ENCODE measurements at places on chromosomes 2 and 18.

DNA sequence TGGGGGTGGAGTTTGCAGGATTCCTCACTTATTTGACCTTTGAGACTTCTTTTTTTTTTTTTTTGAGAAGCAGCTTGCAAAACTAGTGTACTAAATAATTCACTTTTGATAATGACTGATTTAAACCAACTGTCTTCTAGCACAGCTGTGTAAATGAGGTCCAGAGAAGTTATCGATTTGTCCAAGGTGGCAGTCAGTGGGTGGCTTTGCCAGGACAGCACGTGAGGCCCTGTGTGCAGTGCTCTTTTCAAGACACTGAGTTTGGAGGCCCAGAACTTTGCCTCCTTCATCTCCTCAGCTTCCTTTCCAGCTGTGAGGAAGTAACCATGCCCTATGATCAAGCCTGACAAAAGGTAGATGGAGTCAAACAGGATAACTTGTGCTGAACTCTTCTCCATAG is 92.9 kb upstream of the LCLAT1 start:
- DNase-seq, result no peak

DNA sequence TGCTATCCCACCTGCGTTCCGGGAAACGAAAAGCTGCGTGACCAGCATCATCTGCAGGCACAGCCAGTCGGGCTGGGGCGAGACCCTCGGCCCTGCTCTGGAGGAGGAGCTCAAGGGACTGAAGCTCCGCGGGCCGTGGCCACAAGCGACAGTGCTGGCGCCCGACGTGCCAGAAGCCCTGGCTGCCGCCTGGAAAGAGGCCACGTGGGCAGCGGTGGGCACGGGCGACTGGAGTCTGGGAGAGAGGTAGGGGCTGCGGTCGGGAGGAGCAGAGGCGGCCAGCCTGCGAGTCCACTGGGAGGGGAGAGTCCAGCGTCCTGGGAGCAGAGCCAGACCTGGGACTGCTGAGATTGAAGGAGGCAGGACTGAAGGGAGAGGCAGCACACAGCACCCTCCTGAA is 9.2 kb downstream of the DTYMK start:
- DNase-seq, result no peak

DNA sequence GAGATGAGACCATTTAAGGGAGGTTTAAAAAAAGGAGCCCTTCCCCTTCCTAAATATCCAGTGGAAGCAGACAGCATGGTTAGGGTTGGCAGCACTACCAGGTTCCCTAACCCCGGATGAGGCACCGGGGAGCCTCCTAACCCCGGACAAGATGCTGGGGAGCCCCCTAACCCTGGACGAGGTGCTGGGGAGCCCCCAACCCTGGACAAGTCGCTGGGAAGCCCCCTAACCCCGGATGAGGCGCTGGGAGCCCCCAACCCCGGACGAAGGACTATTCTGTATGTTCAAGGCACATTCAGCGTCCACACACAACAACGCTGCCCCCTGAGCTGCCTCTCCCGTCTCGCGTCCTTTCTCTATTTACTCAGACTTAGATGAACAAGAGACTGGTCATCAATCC is 51.9 kb downstream of the ANKMY1 start:
- no peak for DNase-seq

DNA sequence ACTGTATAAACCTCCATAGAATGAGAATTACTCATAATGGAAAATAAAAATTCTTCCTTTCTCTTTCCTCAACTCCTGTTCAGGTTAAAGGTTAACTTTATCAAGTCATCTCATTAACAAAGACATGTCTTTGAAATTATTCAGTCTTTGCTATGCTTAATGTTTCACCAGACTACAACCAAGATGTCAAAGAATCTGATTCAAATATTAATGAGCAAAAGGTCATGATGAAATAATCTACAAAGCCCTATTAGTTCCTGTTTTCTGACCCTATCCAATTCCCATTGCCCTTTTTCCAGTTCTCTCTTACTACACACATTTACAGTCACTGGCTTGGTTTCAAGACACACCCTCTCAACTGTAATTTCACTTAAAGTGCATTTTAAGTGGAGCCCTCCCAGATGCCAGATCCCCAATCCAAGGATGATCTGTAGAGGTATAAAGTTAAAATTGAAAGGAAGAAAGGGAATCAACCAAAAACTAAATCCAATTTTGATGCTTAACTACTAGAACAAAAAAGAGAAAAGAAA is 246.9 kb upstream of the CYP26B1 start:
- no peak for DNase-seq

DNA sequence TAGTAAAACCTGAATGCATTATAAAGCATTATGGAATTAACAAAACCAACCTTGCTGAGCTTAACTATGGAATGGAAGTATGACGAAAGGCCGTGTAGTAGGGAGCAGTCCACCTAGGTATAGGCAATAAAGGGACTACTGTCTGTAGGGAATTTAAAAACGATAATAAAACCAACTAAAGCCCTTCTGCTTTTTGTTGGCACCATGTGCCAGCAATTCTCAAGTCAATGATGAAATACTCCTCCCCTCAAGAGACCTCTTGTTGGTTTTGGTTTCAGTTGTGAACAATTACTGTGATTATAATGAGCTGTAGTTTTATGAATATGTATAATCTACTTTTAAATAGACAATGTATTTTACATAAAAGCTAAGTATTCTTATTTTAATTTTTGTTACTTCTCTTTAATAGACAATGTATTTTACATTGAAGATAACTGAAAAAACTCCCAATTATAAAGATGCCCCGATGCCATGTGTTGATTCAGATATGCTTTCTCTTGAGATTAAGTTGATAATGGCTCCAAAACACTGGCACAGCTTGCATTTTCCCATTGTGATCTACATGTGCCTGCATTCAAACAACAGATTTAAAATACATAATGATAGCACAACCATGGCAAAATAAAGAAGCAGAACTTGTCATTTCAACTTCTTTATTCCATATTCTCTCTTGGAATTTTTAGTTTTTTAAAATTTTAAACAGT is 55.5 kb upstream of the ZDBF2 start:
- no peak for DNase-seq

DNA sequence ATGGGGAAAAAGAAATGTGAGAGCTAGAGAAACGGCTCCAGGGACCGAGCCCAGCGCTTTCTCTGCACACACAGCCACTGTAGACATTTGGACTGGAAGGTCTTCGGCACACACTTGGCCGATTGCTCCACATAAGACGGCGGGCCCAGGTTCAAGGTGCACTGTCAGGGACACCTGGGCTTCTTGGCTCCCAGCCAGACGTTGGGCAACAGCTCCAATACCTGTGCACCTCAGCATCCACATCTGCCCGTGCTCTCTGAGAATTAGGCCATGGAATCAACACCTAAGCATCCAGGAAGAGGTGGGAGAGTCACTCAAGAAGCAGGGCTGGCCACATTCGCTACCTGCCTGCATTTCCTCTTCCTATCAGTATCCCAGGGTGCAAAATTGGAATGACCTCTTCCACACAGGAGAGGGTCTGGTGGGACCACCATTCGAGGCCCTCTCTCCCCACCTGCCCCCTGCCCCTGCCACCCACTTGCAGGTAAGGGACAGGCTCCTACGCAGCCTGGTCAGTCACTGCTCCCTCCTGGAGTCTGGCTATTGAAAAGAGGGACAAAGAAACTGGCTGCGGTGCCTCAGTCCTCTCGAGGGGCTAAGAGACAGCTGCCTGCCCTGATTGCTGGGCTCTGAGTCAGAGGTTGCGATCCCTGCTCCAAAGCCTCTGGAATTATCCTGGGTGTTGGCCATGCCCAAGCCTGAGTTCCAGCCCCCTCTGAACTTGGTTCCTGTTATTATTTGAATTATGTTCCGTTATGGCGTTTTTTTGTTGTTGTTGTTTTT is 40.1 kb upstream of the TAF1B start:
- no peak for DNase-seq

DNA sequence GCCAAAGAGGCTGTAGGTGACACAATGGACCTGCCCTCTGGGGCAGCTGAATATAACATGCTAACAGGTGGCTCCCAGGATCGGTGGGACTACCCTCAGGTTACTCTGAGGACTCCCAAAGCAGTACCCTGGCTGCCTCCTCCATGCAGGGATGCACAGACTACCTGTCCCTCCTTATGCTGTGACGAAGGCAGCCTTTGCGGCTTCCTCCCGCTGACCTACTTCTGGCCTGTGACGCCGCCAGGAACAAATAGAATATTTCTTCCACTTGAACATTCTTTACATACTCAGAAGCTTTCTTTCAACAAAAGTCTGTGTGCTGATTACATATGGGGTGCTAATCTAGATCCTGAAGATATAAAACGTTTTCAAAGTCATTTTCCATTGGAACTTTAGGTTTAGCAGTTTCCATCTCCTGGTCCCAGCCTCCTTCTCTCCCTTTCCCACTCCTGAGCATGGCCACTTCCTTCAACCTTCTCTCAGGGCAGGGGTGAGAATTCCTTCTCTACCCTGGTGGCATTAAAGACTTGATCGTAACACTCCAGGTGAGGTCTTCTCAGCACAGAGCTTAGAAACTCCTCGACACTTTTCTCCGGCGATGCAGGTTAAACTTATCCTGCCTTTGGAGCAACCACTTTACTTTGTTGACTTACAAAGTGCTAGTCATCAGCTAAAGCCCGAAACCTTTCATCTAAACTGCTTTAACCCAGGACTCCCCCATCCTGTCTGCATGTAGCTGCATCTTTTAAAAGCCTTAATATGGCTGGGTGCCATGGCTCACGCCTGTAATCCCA is 58.9 kb upstream of the STK17B start:
- DNase-seq, result peak; percentile 64

DNA sequence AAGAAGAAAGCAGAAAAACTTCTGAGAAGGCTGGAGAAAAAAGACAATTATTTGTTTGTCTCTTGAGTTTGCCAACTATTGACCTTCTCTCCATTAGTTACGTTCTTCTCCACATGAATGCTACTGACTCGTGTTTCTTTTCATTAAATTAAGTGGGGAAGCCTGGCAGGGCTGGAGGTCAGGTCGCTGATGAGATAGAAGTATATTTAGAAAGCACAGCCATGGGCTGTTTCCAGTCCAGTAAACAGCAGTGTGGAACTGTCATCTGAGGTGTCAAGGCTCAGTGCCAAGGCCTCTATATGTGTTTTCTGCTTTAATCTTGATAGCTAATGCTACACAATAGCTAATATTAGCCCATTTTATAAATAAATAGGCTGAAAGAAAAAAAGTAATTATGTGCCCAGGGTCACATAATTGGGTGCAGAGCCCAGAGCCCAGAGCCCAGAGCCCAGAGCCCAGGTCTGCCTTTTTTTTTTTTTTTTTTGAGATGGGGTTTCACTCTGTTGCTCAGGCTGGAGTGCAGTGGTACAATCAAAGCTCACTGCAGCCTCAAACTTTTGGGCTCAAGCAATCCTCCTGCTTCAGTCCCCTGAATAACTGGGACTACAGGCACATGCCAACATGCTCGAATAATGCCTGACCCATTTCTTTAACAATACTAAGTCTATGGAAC is 6.3 kb downstream of the MSGN1 start:
- DNase-seq, result no peak

DNA sequence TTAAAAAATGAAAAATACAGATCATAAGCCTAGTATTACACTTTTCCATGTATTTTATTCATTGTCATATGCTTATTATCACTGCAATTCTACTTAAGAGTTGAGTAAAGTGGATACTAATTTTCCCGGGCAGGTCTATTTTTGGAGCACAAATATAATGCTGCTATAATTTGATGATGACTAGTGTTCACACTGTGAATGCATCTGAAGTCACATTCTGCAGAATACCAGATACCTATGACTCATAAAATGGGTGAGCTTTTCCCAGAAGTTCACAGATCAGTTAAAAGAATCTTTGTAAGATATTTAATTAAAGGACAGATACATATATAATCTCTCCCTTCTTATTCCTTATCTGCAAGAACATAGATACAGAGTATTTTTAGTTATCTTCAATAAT is 79.8 kb upstream of the MC4R start:
- no peak for DNase-seq

DNA sequence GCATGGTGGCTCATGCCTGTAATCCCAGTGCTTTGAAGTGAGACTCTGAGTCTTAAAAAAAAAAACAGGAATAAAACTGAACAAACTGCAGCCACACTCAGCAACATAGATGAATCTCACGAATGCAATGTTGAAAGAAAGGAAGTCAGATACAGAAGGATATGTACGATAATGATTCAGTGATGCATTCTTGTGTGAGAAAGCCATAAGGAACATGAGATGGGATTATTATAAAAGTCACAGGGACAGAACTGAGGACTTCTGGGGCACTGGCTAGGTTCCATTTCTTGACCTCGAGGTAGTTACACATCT is 56.9 kb upstream of the SMAD2 start:
- no peak for DNase-seq

DNA sequence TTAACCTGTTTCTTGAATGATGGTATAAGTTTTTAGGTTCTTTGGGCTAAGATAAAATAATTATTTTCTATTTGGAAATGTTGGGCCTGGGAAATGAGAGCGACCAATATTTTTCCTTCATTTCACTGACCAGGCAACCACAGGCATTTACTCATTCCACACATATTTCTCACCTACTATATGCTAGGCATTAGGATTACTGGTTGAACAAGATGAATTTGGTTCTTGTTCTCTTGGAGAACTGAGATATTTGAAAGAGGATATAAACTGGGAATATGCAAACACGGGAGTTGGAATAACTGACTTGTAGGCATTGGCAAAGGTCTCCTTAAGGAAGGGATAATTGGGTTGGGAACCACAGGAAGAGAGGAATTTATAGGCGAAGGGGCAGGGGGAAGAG is 3.9 kb upstream of the MYL1 start:
- DNase-seq, result no peak

DNA sequence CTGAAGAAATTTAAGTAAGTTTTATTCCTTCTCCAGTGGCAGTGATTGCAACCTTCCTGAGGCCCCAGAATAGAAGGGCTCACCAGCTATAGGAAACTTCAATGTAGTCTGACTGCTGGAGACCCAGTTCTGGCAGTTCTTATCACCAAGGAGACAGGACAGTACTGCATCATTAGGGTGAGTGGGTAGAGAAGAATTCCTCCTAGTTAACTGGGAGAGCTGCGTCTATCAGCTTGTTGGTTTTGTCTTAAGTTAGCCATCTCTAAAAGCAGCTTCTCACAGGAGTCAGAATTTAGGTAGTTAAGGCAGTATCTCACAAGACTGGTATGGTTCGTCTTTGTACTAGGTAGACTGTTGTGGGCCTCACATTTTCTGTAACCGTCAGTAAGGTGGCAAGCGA is 3.3 kb upstream of the MSTN start:
- DNase-seq, result no peak

DNA sequence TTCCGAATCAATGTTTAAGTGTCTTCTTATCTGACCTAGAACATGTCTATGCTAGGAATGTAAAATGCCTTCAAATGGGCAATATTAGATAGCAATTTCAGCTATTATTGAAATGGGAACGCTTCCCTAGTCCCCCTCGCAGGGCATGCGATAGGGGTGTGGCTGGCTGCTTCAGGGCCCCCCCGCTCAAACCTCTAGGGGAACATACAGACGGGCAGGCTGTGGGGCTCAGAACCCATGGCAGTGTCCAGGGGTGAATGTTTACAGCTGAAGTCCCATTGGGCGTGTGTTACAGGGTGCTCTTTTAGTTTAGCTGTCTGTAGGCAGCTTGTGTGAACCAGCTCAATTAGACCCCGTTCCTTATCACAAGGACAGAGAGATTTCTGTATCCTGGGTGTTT is 315.9 kb downstream of the DSEL start:
- no peak for DNase-seq

- DNase-seq, result no peak
Measured at GRCh38 chr2:104412384-104412783, 441.5 kb upstream of the POU3F3 start.
